NCI-H446 treated with DMSO at 0.1 percent for 48 hours (cell line): ENCODE measurements at places on chromosomes 16 and 17.

GRCh38 chr16:58157951-58158540 is 28.9 kb upstream of the CFAP20 start:
- DNase-seq: no peak

DNA sequence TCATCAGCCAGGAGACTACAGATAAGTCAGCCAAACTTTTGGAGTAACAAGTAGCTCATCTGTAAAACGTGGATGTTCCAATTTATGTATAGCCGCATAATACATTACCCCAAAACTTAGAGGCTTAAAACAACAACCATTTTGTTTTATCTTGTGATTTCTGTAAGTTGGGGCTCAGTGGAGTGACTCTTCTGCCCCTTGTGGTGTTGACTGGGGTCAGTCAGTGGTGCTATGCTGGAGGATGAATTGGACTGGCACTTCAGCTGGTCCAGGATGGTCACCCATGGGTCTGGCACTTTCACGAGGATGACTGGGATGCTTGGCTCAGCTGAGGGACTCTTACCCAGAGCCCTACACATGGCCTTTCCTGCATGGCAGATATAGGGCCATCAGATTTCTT is 172.5 kb downstream of the WWOX start:
- no peak for DNase-seq

- no peak for DNase-seq
These were observed 485 bp downstream of the DYNLL2 start for GRCh38 chr17:58083491-58084316.

- no peak for DNase-seq
These were observed 92.9 kb upstream of the ZNF750 start for GRCh38 chr17:82932518-82933310.

- DNase-seq: no peak
These were observed 585.6 kb downstream of the CDH13 start for GRCh38 chr16:83212301-83212841.

- no peak for DNase-seq
These were observed 1.7 kb upstream of the DNAJA2 start for GRCh38 chr16:46975165-46975564.

GRCh38 chr16:2842340-2843000 is 12.4 kb downstream of the ZG16B start:
- no peak for DNase-seq

DNA sequence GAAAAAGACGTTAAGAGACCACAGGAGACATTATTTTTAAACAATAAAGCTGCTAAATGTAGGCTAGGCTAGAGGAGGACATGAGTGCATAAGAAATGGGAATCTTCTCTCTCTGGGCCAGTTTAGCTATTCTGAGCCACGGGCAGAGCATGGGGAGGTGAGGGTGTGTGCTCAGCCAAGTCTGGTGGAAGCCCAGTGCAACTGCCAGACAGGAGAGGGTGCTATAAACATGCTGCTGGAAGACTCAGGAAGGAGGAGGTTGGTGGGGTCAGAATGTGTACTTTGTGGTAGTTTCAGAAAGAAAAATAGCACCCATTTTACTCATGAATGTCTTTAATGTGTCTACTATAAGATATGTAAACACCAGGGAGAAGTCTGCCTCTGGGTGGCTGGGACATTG is 5.9 kb upstream of the SDK2 start:
- peak; percentile 35 for DNase-seq

DNA sequence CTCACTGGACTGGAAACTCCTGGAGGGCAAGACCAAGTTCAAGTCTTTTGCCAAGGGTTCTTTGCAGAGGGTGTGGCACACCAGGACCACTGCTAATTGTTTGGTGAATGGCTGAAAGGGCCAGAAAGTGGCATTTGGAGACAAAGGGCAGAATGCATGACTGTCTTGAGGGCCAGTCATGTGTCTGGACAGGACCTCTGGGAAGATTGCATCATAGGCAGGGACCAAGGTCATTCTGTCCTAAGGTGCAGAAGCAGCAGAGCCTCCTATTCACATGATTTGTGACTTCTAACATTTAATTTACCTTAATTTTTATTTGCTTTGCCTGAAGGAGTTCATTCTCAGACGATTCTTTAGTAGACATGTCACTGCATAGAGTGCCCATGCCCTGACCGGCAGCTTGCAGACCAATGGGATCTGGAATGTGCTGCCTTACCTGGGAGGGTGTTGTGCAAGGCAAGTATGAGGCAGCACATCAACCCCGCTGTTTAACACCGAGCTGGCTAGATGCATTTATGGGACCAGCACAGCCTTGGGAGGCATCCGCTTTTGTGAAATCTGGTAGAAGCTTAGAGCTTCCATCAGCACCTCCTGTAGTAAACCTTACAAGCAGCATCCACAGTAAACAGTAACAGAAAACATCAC is 62.3 kb upstream of the MAF start:
- no peak for DNase-seq

- DNase-seq: no peak
These were observed 251.9 kb downstream of the SEC14L1 start for GRCh38 chr17:77392376-77393273.

DNA sequence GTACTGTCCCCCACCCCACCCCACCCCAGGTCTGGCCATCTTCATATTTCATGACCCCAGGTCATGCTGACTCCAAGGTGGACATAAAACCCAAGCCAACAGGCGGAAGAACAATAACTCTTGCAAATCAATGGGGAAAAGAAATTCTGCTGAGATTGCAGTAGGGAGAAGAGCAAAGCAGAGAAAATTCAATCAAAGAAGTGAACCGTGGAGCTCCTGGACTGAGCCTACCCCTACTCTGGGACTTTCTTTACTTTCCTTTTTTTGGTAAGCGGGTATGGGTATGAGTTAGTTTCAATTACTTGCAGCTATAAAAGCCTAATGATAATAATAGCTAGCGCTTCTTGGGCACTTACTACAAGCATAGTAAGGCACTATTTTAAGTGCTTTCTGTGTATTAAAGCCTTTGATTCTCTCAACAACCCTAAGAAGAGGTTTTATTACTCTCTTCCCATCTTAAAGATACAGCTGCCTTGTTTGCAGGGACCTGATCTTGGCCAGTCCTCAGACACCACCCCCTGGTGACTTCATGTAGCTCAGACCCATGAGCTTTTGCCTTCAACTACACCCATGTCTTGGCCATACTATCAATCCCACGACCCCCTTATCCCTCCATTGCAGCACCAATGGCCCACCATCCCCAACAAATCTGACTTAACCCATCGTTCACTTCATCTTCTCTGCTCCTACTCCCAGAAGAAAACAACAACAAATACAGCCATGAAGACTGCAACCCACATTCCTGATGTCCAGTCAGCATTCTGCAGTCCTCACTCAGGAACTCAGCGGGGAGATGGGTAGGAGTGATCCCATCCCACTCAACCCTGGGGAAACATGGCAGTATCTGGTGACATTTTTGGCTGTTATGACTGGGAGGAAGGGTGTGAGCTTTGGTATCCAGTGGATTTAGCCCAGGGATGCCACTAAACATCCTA is 4.4 kb downstream of the GGA2 start:
- no peak for DNase-seq

GRCh38 chr16:3133844-3134243 is 985 bp upstream of the ZNF213 start:
- no peak for DNase-seq

GRCh38 chr16:87705771-87706277 is 60.0 kb downstream of the KLHDC4 start:
- DNase-seq: no peak

GRCh38 chr17:69142175-69142802 is 594 bp upstream of the ABCA6 start:
- DNase-seq: no peak

GRCh38 chr17:67165201-67165600 is 79.8 kb downstream of the HELZ start:
- no peak for DNase-seq
